Left hindlimb (tissue), 1 donor: ENCODE measurements at places on chromosomes 7 and 10.

GRCh38 chr10:71638822-71639719, 80.5 kb downstream of the C10orf105 start:
- DNase-seq, result no peak

DNA sequence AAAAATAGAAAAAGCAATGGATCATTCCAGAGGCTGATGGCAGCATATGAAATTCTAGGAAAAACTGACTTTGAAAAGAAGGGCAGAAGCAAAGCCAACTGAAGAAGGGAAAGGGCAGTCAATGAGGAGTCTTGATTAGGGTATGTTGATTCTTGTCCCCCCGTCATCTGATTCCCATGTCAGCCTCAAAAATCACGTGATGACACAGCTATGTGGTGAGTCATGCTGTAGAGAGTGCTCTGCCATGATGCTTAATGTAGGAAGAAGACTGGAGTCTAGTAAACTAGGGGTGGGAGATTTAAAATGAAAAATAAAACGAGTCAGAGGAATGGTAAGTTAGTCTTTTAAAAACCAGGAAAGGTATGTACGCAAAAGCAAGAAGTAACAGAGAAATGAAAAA, 3.9 kb upstream of the POU6F2 start:
- DNase-seq, result no peak

DNA sequence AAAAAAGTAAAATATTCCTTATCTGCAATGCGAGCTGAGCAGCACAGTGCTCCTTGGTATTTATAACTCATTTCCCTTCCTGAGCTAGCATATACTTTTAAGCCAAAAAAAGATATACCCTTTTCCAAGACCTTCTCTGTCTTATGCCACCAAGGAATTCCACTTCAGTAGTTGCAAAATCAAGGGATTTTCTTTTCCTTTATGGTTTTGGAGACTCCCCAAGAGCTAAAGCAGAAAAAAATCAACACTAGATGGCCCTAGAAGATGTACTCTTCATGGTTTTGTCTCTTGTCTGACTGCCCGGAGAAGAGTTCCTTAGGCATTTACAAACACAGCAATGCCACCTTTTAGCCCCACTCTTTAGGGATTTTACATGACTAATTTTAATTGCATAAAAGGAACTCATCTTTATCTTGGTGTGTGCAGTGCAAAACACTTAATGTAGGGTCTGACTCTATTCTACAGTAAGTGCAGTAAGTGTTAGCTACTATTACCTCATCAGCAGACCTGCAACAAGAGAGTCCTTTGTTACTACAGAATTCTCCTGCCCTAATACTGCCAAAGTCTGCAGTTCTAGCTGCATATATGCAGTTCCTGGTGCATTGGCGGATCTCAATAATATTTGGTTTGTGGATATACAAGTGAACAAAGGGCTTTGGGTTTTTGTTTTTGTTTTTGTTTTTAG, 443.3 kb downstream of the GFRA1 start:
- no peak for DNase-seq

DNA sequence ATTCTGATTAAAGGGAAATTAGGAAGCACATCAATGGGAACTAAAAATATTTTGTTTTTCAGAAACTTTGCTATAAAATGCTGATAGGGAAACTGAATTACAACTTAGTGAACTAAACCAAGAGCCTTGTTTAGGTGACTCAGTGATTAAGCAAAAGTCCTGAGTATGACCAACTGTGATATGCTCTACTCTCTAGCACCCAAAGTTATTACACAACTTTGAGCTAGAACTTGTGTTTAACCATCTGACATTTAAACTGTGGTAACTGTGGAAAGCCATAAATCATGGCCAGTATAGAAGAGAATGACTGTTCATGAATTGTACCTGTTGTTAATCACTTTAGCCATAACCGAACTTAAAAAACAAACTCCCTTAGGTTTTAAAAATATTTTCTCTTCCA, 127.4 kb downstream of the ZNF365 start:
- DNase-seq, result no peak

GRCh38 chr7:148921189-148921588, 37.1 kb upstream of the EZH2 start:
- DNase-seq, result no peak

- no peak for DNase-seq
Observed at GRCh38 chr7:157358041-157358752, 21.4 kb downstream of the DNAJB6 start.

GRCh38 chr7:126780993-126781392, 471.7 kb downstream of the GRM8 start:
- DNase-seq, result no peak

DNA sequence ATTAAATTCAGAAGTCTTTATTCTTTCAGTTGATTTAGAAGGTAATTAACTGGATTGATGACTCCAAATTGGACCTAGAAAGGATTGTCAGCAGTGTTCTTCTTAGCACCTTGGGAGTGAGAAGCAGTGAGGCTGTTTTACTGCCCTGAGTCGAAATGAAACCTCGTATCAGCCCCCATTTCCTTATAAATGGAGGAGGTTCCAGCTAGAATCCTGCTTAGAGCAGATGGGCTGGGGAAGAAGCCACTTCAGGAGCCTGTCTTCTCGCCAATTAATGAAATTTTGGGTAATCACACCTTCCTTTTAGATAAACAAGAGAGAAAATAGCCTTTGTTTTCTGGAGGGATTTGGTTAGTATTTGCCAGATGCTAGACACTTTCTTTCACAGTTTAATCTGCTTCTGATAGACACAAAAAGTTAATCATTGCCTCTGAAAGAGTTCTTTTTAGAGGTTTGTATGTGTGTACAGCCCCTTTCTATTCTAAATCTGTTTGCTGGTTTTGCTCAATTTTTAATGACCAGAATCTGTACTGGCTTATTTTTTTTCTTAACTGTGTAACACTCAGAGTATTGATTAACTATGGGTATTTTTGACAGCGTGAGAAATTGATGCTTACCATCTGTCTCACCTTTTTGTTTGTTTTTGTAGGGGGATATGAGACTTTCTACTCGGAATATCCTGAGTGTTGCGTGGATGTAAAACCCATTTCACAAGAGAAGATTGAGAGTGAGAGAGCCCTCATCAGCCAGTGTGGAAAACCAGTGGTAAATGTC, 4.6 kb downstream of the DUSP5 start:
- no peak for DNase-seq

DNA sequence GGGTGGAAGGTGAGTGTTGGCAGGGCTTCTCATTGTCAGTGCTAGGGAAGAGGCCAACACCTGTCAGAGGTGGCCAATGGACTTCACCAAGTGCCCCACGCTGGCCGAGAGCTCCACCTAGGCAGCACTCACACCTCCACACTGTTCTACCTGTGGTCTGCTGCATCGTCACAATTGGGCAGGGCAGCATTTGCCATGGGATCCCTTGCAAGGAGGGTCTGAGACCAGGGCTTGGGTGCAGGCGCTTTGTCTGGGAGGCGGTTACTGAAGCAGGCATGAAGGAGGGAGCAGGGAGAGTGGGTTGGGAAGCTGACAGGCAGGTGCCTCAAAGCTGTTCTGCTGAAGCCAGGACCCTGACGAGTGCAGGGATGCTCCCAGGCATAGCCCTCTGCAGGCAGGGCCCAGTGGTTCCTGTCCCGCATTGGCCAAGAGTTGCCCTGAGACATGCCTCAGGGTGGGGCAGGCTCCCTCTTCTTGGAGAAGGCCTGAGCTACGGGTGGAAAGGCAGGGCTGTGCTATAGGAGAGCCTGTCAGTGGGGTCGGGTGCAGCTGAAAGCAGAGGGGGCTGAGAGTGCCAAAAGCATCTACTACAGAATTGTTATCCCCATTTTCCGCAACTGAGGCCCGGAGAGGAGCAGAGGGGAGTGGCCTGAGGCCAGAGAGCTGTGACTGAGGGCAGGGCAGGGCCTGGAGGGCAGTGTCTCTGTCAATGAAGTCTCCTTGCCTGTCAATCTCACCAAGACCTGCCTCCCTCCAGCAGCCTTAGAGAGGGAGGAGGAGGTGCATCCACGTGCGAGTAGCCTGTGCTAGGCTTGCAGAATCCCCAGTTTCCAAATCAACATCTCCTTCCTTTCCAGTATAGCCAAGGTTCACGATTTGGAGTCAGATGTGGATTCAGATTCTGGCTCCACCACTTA, 4.0 kb downstream of the RBP3 start:
- no peak for DNase-seq
